ENCODE measurements at places on chromosomes 3 and 15.

- DNase-seq: no peak
Measured at GRCh38 chr3:119160361-119160760, 13.0 kb upstream of the UPK1B start.

- no peak for DNase-seq
Measured at GRCh38 chr3:20403986-20404740, 218.2 kb upstream of the SGO1 start.

- DNase-seq: no peak
Measured at GRCh38 chr3:61483997-61484396, 77.4 kb upstream of the PTPRG start.

DNA sequence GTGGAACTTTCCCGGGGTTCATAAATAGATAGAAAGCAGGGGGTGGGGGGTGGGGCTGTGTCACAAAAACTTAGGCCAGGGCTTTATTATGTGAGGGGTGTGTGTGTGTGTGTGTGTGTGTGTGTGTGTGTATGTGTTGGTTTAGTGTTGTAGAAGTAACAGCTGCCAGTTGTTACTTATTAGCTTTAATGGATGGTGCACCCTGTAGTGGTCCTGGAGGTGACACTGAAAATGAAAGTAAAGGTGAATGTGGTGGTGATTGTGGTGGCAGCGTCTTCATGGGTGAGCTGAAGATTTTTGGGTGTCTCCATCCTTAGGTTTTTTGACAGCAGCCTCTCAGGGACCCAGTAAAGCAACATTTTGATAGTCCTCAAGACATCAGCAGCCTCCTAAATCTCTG lies 449.9 kb downstream of the PDCD6IP start:
- no peak for DNase-seq

- no peak for DNase-seq
Measured at GRCh38 chr15:61811952-61812351, 248.3 kb downstream of the VPS13C start.

DNA sequence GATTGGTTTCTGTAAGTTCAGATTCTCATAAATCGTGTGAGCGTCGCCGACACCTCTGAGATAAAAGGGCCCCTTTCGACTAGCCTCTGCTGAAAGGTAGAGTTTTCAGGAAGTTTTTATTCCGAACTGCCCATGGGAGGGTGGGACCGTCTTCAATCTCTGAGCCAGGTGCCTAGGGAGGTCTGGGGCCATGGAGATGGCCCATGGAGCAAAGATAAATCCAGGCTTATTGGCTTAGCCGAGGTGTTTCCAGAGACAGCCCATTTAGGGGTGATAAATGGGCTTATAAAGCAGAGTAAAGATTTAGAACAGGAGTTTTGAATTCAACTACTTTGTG lies 442 bp downstream of the QTRT2 start:
- no peak for DNase-seq

DNA sequence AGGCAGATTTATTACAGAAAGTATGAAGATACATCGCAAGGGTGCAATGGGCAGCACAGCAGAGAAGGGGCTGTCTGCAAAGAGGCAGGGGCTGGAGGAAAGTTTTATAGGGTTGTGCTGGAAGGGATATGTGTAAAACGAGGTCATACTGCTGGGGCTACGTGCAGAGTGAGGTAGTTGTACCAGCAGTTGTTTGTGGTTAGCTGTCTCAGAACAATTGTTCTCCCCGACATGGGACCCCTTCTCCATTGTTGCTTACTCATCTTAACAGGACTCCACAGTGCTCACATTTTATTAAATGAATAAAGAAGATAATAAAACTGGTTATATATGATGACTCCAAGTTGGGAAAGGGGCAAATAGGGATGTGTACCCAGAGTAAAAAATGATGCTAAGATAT lies 49.4 kb downstream of the GTPBP8 start:
- no peak for DNase-seq

GRCh38 chr3:141261472-141262307 lies 30.1 kb downstream of the PXYLP1 start:
- no peak for DNase-seq

DNA sequence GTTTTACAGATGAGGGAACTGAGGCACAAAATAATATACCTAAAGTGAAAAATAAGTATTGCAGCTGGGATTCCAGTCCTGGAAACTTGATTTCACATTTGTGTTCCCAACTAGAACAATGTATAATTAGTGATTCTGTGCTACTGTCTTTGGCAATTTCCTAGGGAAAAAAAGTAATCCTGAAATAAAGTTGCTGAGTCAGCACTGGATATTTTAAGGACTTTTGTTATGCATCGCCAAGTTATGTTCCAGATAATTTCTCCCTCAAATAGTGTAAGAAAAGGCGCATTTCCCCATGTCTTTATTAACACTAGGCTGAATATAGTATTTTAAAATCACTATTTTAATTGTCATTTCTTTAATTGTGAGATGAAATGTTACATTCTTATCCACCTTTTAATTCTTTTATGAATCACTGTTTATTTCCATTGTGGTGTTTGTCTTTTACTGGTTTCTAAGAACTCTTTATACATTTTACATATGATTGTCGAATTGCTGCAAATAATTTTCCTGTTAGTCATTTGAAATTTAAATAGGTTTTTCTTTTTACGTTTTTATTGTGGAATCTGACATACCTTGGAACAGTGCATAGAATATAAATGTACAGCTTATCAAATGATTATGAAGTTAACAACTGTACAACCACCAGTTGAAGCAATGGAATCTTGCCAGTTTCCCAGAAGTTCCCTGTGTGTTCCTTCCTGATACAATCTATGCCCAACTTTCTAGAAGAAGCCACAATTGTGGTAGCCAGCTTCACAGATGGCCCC lies 56.6 kb downstream of the SH3GL3 start:
- no peak for DNase-seq

- DNase-seq: no peak
Measured at GRCh38 chr3:35690271-35690670, 50.9 kb downstream of the ARPP21 start.

DNA sequence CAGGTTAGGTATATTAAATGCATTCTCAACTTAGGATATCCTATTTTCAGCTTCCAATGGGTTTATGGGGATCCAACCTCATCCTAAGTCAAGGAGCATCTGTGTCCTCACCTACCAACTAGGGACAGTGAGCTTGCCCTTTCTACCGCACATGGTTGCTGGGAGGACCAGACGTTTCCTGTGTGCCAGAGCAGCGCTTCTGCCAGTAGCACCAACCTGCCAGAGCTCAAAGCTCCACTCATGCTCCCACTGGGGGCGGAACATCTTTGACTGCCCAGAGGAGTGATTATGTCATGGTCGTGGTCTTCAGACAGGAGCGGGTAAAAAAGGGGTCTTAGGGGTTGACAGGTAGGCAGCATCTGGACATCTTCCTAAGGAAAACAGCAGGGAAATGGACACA lies 24.7 kb downstream of the XPC start:
- no peak for DNase-seq

GRCh38 chr3:170003881-170004356 lies 33.9 kb upstream of the GPR160 start:
- no peak for DNase-seq

- DNase-seq: no peak
Measured at GRCh38 chr3:28835751-28836150, 445.1 kb upstream of the RBMS3 start.

GRCh38 chr3:101050866-101051265 lies 57.6 kb upstream of the ABI3BP start:
- no peak for DNase-seq

DNA sequence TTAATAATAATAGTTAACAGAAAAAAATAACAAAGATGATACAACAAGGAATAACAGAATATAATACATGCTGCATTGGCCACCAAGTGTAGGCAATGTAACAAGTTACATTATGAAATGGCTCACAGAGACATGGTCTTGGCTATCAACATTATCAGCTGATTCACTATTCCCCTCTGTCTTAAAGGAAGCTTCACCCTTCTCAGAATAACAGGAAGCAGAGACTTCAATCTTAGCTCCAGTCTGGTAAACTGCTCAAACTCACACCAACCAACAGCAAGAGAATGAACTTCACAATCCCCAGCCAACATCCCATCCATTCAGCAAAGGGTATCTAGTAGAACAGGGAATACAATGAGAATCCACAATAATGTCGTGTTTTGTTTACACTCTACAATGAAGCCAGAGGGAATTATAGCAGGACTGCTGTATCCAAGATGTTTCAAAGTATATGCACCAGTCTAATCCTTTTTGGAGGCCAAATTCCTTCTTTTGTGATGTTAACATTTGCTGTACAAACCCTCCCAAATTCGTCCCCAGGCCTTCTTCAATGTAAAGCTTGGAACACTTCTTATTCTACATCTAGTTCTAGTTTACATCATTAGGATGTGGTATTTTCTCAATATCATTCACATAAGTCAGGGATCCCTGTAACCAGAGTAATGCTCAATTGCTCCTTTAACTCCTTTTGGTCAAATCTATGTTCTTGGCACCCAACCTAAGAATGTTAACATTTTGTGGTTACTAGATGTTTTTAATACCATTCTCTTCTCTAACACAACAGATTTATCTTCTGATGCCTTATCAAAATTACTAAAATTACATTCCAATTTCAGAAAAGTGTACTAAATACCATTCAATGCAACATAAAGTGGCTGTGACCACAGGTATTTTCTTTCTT lies 52.4 kb upstream of the CMSS1 start:
- no peak for DNase-seq

DNA sequence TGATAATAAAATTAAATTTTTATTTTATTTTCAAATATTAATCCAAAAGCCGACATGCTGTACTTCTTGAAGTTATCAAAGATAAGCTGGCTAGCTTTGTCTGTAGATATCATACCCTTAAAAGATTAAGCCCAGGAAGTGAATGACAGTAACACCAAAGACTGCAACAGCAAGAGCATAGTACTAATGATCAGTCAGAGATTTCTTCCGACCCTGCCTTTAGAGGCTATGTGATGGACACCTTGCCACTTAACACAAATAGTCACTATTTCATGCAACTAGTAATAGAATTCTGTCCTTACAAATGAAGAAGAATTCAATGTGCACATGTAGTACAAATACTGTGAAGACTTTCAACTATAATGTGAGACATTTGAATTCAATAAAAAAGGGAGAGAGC lies 9.3 kb upstream of the MBNL1 start:
- no peak for DNase-seq

DNA sequence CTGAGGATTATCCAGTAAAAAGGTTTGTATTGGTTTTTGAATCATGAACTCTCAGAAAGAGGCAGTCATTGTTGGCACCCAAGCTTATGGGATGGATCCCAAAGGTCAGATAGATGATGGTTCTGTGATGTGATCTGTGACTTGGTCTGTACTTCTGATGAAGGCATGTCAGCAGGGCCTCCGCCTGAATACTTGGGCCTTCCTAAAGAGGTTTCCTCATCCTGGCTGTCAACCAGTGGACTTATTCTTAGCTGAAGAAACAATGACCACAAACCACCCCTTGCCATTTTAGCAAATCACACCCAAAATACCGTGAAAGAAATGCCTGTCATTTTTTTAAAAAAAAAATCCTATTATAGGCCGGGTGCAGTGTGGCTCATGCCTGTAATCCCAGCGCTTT lies 48.2 kb upstream of the SLC9A9 start:
- DNase-seq: no peak

GRCh38 chr3:39124876-39125840 lies 17.7 kb downstream of the TTC21A start:
- no peak for DNase-seq
